ENCODE measurements at places on chromosomes 12 and 14.

GRCh38 chr14:103949131-103949790 lies 6.9 kb upstream of the RD3L start:
- DNase-seq = no peak

DNA sequence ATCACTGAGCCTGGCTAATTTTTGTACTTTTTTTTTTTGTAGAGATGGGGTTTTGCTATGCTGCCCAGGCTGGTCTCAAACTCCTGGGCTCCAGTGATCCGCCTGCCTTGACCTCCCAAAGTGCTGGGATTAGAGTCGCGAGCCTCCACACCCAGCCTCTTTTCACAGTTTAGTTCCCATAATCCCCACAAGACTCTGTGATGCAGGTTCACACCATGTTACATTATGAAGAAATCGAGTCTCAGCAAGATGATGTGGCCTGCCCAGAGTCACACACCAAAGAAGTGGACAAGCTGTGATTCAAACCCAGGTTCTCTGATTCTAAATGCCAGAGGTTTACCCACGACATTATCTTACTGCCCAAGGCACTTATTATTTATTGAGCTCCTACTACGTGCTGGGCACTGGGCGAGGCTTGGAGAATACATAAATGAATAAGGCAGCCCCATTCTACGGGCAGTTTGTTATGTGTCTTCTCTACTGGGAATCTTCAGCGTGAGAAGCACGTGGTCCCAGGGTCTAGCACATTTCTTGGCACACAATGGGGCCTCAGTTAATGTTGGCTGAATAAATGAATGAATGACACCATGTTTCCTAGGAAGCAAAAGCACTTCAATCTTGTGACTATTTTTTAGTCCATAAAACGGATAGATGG lies 23.5 kb upstream of the OASL start:
- no peak for DNase-seq

- DNase-seq = no peak
Observed at GRCh38 chr14:70898111-70898745, 9.0 kb upstream of the PCNX1 start.

DNA sequence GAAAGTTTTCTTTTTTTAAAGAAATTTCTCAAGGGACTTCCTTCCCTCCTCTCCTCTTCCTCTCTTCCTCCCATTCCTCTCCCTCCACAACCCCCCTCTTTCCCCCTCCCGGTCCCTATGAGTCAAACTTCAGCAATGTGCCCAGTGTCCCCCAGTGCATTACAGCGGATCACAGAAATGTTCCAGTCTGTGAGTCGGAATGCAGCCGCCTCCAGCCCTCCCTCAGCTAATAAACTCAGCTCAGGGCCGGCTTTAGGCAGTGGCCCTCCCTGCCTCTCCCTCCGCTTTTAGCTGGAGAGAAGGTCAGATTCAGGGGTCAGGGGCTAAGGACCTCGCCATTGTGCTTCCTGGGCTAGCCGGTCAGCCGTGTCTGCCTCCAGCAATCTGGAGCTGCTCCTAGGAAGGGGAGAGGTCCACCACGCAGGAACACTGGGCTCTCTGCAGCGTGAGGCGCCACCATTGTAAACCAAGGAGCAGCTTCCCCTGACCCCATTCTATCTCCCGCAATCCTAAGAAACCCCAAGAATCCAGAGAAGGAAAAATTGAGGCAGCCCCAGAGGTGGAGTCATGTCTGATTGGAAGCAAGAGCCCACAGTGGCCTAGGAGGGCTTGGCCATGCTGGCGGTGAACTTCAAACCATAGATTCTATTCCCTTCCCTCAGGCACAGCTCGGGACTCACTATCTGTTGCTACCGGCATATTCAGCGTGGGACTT lies 1.1 kb upstream of the HDAC7 start:
- DNase-seq = no peak

DNA sequence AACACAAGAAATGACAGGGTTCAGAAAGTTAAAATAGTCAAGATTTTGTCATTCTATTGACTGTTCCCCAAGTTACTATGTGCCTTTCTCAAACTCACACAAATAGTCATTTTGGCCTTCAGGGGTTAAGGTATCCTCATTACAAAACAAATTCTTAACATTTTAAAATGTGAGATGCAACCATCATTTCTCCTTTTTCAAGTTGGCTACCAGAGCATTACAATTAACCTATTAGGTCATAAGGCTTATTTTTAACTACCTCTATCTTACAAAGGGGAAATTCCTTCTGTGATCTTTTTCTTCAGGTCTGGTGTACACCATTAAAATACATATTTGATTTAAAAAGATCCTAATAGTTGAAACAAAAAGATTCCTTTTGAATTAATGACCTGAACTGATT lies 61.2 kb downstream of the SLC38A1 start:
- no peak for DNase-seq
